ENCODE measurements at places on chromosomes 1 and 21. TPM values are rescaled to one million over a fixed set of nuclear protein-coding genes. Genes with fewer than 3 reads are reported as not detected.

GRCh38 chr1:6185635-6186382 is 5.7 kb upstream of the CHD5 start:
- H3K4me1 ChIP-seq = peaks cover 31% of the 10 kb centered on the region
- H3K27ac ChIP-seq = peak overlapping the region; percentile 76
- peaks cover 20% of the 10 kb centered on the region for H3K36me3 ChIP-seq
- H3K4me3 ChIP-seq = no peak overlapping the region

DNA sequence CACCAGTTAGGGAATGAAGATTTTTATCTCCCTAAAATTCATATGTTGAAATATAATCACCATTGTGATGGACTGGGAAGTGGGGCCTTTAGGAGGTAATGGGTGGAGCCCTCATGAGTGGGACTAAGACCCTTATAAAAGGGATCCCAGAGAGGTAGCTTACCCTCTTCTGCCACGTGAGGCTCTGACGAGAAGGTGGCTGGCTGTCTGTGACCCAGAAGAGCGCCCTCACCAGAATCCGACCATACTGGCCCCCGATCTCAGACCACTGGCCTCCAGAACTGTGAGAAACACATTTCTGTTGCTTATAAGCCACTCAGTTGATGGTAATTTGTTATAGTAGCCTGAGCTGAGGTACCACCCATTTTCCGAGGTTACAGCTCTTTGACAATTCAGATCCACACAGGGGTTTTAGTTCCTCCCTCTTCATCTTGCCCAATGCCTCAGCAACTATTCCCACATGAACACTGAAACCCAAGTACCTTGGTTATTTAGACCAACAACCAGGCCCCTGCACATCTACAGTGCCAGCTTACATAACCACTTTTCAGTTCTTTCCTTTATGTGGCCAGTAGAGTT is 27.6 kb upstream of the HUNK start:
- peaks cover 9% of the 10 kb centered on the region for H3K4me1 ChIP-seq
- H3K4me3 ChIP-seq = no peak overlapping the region
- DNase-seq = no peak

DNA sequence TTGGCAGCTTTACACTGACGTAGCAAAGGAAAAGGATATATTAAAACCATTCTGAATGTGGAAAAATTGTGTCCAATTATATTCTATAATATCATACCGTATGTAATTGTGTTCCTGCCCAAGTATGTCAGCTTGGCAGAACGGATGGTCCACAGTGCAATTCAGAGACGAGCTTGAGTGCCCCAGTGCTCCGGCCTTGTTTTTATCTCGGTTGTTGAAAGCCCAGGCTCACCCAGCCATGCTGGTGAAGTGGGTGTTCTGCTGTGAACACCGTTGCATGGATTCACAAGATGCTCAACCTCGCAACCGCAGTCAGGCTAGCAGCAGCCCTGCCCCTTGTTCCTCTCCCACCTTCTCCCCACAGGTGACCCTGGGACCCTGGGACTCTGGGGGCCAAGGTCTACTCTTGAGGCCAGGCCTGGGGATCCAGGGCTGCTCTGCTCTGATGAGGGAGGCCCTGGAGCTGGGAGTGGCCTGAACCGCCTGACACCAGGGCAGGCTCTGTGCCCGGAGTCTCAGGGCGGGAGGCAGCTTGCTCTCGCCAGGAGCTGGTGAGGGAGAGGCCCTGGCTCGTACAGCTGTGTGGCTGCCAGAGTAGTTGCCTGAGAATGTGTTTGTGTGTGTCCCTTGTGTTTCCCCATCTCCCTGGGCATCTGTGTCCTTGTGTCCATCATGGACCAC is 11.2 kb downstream of the PTPRF start:
- no peak overlapping the region for H3K4me3 ChIP-seq
- H3K27ac ChIP-seq = no peak overlapping the region
- H3K27me3 ChIP-seq = no peaks in the 10 kb centered on the region
- DNase-seq = no peak

- no peaks in the 10 kb centered on the region for H3K4me1 ChIP-seq
- H3K36me3 ChIP-seq = no peaks in the 10 kb centered on the region
- H3K27ac ChIP-seq = no peak overlapping the region
- no peak overlapping the region for H3K4me3 ChIP-seq
Measured at GRCh38 chr1:158563853-158564252, 6.5 kb downstream of the OR6P1 start.

GRCh38 chr1:192615055-192615454 is 20.9 kb upstream of the RGS13 start:
- H3K4me3 ChIP-seq = no peak overlapping the region
- DNase-seq = no peak
- no peak overlapping the region for H3K27ac ChIP-seq
- no peaks in the 10 kb centered on the region for H3K27me3 ChIP-seq

GRCh38 chr21:46035809-46036695 is 54.5 kb downstream of the COL6A1 start:
- H3K27ac ChIP-seq = no peak overlapping the region
- peak; percentile 81 for DNase-seq

DNA sequence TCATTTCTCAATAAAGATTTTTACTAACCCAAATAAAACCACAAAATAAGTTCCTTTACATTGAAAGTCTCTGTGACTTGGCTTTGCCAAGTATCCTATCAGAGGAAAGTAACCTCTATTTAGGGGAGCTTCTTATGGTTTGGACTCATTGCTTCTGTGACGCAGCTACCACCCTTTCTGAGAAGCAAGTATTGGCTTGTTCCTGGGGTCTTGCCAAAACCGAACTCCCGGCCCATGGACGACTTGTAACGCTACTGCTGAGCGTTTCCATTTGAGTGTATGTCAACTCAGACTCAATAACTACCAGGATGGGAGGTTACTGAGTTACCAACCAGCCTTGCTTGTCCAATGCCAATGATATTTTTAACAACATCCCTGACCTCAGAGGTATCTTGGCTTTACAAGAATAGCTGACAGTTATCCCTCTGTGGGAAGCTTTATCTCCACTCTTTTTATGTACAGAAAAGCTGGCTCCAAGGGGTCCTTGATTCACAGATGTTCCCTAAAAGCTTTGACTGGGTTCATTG is 911.9 kb downstream of the TTLL7 start:
- H3K4me1 ChIP-seq = peaks cover 7% of the 10 kb centered on the region
- H3K27ac ChIP-seq = no peak overlapping the region
- H3K27me3 ChIP-seq = no peaks in the 10 kb centered on the region
- DNase-seq = no peak
- H3K4me3 ChIP-seq = no peak overlapping the region

DNA sequence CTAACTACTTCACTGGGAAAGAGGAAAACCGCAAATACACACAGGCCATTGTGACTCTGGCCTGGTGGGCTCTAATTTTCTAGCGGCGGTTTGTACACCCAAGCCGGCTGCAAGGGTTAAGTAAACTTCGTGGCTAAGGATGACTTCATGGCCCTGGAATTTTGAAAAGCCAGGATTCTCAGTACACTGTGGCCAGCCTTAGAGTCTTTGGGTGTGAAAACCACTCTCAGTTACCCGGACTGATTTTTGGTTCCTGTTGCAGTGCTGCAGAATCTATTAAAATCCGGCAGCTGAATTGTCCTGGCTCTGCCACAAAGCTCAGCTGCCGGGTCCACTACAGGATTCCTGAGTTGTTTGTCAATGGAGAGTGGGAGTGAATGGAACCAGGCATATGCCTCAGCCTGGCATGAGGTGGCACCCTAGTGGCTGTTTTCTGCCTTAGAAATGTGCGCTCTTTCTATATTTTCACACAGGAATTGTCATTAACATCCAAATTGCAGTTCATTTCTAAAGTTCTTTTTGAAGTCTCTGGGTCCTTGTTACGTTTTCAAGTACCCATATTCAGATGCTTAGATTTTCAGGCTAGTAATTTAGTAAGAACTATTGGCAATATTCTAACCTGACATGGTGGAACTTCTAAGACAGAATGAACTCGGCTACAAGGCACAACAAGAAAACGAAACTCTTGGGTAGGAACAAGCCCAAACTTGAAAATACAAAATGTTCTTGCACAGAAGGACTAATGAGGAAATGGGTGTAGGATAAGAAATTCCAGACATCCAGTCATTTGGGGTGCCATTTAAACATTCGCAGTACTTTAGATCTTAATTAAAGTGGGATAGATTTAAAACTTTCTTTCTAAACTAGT is 255.9 kb downstream of the NFIA start:
- peak overlapping the region; percentile 95 for H3K27ac ChIP-seq
- H3K36me3 ChIP-seq = peaks cover 3% of the 10 kb centered on the region
- H3K4me1 ChIP-seq = peaks cover 38% of the 10 kb centered on the region
- peak overlapping the region; percentile 55 for H3K4me3 ChIP-seq
- no peak for DNase-seq

DNA sequence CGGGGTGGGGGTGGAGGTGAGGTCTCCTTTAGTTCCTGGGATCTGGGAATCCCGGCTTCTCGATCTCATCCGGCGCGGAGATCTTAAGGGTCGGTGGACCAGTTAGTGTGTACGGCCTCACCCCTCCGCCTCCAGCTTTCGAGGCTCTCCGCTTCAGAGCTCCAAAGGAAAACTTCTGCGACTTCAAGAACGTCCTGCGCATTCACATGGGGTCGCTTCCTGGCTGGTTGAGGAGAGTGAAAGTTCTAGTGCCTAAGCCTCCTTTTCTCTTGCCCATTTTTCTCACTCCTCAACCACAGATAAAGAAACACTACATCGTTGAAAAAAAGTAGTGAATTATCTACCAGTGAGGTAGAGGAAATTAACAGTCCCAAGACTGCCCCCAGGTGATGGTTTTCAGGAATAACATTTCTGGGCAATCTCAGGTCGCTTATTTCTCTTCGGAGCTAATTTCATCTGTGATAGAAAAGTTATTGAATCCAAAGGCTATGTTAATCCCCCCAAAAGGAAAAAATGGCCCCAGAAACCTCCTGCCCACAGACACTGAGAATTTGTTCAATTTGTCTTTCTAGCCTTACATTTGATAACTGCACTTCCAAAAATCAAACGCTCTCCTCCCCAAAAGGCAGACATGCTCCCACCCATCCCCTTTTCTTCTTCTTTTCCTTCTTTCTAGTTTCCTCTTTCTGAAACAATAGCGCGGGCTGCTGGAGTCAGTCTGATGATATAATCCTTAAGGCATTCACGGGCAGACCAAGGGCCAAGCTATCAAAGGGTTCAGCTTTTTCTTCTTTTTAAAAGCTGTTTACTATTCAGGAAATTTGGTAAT is 20.6 kb upstream of the TBX15 start:
- H3K36me3 ChIP-seq = peaks cover 1% of the 10 kb centered on the region
- peak overlapping the region; percentile 74 for H3K4me3 ChIP-seq
- peaks cover 30% of the 10 kb centered on the region for H3K4me1 ChIP-seq
- peak overlapping the region; percentile 84 for H3K27ac ChIP-seq
- peaks cover 12% of the 10 kb centered on the region for H3K27me3 ChIP-seq

DNA sequence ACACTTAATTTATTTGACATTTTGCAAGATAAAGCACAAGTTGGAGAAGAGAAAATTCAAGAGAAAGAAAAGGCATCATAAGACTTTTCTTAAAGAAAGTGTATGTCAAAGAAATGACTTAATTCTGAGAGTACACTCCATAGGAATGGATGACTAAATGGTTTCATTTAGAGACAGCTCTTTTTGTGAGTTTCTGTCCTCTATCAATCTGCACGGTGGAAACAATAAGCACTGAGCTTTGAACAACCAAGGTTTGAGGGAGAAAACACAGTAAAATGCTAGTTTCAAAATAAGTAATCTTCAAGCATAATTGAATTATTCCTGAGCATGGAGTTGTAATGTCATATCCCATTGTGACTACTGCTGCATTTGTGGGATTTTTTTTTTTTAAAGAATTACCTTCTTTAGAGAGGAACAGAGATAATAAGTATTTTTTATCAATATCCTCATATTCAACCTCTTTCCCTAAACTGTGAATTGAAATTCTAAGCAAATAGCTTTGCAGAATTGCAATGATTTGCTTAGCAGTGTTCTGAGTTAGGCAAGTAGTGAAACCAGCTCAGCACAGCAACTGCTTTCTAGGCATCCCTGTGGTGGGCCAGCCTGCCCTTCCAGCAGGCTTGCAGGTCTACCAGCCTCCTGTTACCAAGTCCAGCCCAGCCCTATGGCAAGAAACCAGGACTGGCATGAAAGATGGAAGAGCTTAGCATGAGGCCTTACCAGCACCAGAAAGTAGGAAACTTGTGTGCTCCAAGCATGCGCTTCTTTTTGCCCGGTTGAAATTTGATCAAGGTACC is 38.2 kb downstream of the KCNJ6 start:
- H3K36me3 ChIP-seq = no peaks in the 10 kb centered on the region
- H3K4me1 ChIP-seq = peaks cover 53% of the 10 kb centered on the region
- peak overlapping the region; percentile 67 for H3K27ac ChIP-seq
- DNase-seq = no peak
- H3K4me3 ChIP-seq = no peak overlapping the region
- H3K27me3 ChIP-seq = no peaks in the 10 kb centered on the region

DNA sequence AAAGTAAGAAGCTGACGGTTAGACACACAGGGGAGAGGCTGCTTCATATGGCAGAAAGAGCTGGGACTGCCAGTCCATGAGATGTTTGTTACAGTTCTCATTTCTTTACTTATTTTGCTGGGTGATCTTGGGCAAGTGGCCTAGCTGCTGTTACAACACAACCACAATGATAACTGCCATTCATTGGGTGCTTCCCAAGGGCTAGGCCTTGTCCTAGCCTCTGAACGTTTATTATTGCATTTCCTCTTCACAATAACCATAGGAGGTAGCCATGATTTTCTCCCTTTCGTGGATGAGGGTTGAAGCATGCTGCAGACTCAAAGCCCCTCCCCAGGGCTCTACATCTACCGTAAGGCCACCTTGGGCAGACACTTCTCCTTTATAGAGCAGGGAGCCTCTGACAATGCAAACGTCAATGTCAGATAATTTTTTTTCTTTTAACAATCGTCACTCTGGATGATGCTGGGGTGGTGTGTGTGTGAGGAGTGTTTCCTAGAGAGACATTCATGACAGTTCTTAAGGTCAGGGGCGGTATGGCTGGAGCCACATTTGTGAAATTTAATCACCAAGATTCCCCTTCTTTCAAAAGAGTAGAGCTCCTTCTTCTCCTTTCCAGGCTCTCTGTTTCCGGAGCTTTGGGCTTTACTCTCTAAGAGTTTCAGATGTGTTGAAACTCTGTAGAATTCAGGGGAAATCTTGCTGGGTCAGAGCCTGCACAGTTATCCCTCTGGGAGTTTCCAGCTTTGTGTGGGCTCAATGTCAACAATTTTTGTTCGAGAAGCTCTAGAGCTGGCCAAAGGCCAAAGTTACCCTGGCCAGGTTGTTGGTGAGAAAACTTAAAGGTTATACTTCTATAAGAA is 138.5 kb upstream of the SGIP1 start:
- no peak for DNase-seq
- no peaks in the 10 kb centered on the region for H3K36me3 ChIP-seq
- no peak overlapping the region for H3K27ac ChIP-seq
- H3K4me1 ChIP-seq = peaks cover 13% of the 10 kb centered on the region
- no peaks in the 10 kb centered on the region for H3K27me3 ChIP-seq
- H3K4me3 ChIP-seq = no peak overlapping the region

- H3K27me3 ChIP-seq = no peaks in the 10 kb centered on the region
- no peaks in the 10 kb centered on the region for H3K36me3 ChIP-seq
- DNase-seq = no peak
- H3K4me3 ChIP-seq = no peak overlapping the region
- peak overlapping the region; percentile 58 for H3K27ac ChIP-seq
- peaks cover 5% of the 10 kb centered on the region for H3K4me1 ChIP-seq
Measured at GRCh38 chr21:37758982-37759381, 157.3 kb downstream of the KCNJ6 start.

CGN gene
- 0.95 TPM for total RNA-seq

RXRG gene
- total RNA-seq = not detected

ALG14 gene
- 10.9 TPM for total RNA-seq

SLFNL1 gene
- total RNA-seq = not detected

CYP4A11 gene
- total RNA-seq = not detected

LRRC47 gene
- total RNA-seq = 44.0 TPM

LHX8 gene
- not detected for total RNA-seq

FAM78B gene
- total RNA-seq = 0.13 TPM

FNBP1L gene
- 48.3 TPM for total RNA-seq

CNST gene
- total RNA-seq = 25.6 TPM

RYR2 gene
- 0.12 TPM for total RNA-seq

GBP4 gene
- not detected for total RNA-seq

ACKR1 gene
- total RNA-seq = not detected

VPS72 gene
- total RNA-seq = 70.5 TPM

HORMAD1 gene
- not detected for total RNA-seq

Data from chondrocyte (in vitro differentiated cells).